ENCODE measurements at places on chromosomes 3 and 15.

GRCh38 chr3:194315088-194315964 is 35.8 kb downstream of the CPN2 start:
- peak; percentile 85 for DNase-seq

- no peak for DNase-seq
These were observed 23.0 kb downstream of the SLC12A8 start for GRCh38 chr3:125189378-125190165.

GRCh38 chr3:127673191-127674100 is 694 bp downstream of the ABTB1 start:
- DNase-seq: no peak

DNA sequence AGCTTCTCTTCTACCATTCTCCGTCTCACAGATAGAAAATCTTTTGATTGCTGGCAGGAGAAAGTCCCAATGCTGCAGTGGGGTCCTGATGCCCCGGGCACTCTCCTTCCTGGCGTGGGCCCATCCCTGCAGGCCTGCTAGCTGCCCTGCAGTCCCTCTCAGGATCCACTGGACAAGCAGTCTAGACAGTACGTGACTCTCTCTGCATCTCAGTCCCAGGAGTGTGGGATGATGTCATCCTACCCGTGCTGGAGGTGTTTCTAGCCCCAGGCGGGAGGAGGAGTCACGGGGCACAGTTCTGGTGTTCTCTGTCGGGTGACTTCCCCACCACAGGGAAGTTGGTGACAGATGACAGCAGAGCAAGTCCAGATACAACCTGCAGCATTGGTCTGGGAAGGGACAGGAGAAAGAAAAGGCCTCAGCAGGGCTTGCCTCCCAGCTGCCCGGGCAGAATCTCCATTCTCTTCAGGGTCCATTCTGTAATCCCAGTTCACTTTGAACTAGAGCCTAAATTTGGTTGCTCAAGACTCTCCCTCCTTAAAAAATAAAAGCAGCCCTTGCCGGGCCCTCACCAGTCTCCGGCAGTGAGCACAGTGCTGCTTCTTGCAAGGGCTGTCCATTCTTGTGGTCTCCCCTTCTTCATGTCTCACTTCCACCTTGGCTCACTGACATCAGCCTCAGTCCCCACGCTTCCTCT is 30.6 kb downstream of the SLC28A1 start:
- peak; percentile 46 for DNase-seq

- no peak for DNase-seq
These were observed 319.4 kb upstream of the POU1F1 start for GRCh38 chr3:87595798-87596197.

DNA sequence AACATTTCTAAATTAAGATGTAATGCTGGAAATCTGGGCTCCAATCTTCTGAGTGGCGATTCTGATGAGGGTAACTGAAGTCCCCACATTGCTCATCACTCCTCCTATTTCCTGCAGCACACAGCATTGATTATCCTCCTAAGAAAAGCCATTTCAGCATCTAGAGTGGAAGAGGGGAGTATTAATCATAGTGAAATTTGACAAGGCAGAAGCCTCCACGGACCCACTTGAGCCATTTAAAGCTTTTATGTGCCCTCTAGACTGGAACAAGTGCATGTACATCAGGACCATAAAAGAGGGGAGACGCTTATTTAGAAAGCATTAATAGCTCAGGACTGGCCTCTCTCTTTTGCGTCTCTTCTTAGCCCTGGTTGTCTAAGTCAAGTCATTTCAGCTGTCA is 25.8 kb downstream of the AQP9 start:
- DNase-seq: no peak

- no peak for DNase-seq
These were observed 58.3 kb downstream of the EPHA3 start for GRCh38 chr3:89165636-89166263.

GRCh38 chr3:124292329-124292728 is 300.4 kb upstream of the ROPN1 start:
- DNase-seq: no peak

DNA sequence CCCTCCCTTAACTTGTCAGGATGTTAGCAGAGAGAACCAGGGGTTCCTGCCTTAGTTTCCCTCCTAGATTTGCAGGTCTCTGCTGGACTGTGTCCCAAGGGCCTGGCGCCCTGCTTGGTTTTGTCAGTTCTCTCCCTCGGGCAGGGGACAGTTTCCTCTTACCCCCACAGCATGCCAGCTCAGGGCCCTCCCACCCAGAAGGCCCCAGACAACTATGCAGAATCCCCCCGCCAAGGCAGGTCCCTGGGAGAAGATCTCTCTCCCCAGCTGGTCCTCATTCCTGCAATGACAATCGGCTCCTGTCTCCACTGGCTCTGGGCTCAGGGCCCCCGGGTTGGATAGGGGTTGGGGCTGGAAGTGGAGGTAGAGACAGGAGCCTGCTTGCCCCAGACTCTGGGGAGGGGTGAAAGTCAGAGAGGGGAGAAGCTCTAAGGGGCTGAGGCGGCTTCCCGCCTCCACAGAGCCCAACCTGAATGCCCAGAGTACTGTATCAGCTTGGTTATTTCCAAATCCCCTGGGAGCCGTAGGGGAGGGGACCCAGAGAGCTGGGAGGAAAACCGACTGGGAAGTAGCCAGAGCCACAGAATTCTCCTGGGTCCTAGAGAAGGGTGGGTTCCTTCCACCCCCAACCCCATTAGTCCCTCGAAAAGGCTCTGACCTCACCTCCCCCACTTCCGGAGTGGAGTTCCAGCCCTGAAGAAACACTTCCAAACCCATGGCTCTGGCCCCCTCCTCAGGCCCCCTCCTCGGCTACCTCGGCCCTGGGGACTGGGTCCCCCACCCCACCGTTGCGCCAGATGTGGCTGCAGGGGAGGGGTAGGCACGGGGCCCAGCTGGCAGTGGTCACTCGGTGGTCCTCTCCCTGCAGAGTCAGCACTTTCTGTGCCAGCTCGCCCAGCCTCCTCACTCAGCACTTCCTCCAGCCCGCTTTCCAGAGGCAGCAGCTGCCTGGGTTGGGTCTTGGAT is 3.8 kb upstream of the LOXL1 start:
- no peak for DNase-seq

GRCh38 chr15:74109713-74110112 is 20.7 kb upstream of the ISLR2 start:
- no peak for DNase-seq

DNA sequence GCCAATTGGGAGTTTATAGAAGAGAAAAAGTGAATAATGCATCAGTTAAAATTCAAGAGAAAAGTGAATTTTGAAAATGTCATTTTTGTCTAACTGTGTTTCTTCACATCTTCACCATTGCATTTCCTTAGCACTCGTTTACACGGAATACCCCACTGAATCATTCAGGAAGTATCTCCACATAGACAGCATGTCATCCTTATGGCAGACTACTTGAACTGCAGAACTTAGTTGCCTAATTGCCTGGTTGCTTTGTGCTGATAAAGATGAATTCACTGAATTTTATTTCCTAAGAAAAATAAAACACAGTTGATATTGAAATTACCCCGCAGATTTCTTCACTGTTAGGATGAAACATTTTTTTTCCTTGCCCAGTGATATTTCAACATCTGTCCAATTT is 627.1 kb downstream of the ROBO1 start:
- DNase-seq: no peak

DNA sequence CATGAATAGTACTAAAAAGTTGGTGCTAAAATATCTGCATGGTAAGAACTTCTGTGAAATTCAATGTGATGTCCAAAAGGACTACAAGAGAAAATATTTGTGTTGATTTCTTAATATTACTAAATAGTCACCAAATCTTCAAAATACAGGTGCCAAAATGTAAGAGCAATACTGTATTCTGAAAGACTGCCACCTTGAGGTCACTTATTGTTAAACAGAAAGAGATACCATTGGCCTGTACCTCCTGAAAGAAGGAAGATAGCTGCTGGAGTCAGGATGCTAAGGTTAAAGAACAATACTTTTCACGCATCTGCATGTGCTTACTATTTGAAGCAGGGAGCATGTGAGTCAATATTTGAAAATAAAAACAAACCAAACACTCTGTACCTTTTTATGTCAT is 72.0 kb upstream of the LSAMP start:
- no peak for DNase-seq

DNA sequence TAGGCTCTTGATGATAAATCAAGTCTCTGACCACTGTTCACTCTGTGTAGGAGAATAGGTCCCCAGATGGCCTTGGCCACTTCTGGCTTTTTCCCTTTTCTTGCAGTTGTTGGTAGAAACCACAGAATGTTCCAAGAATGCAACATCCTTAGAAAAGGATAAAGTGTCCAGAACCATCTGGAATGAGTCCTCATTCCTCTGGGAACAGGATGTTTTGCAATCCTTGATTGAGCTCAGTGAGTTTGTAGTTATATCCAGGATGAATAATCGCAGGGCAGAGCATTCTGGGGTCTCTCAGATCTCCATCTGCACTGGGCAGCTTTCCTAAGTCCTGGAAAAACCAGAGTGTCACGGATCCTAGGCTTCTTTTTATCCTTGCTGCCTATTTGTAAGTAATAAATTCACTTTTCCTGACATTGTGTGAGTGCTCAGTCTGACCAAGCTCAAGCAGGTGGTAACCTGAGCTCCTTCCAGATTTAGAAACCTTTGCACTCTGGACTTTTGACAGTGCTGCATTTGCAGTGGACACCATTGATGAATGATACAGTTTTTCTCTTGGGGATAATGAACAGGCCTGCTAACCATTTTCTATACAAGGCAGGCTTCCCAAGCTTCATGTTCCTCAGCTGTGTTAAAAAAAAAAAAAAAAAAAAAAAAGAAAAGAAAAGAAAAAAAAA is 1028.6 kb downstream of the OTOL1 start:
- no peak for DNase-seq

- DNase-seq: no peak
These were observed 457.9 kb upstream of the ALCAM start for GRCh38 chr3:104908761-104909160.

- DNase-seq: no peak
These were observed 166.9 kb downstream of the TNIK start for GRCh38 chr3:171293142-171293782.

GRCh38 chr3:69921651-69922050 is 77.9 kb upstream of the SAMMSON start:
- no peak for DNase-seq

DNA sequence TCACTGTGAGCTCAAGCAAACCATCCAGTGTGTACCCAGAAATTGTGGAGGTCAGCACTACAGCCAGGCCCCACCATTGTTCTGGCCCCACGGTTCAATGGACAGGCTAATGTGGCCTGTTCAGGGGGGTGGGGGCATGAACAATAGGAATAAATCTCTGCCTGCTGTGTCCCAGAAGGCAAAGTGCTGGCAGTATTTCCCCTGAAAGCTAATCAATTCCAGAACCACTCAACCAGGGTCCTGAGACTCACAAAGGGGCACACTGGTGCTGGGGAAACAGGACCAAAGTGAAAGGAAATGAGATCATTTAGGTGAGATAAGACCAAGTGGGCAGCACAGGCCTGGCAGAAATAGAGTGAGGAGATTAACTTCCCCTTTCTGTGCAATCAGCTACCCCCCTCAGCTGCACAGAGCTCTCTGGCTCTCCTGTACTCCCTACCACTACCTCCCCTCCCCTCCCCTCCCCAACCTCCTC is 11.5 kb downstream of the CRYGS start:
- DNase-seq: no peak

GRCh38 chr3:113094337-113095221 is 103.8 kb downstream of the GTPBP8 start:
- DNase-seq: no peak

GRCh38 chr15:70045045-70045444 is 52.7 kb downstream of the TLE3 start:
- no peak for DNase-seq

DNA sequence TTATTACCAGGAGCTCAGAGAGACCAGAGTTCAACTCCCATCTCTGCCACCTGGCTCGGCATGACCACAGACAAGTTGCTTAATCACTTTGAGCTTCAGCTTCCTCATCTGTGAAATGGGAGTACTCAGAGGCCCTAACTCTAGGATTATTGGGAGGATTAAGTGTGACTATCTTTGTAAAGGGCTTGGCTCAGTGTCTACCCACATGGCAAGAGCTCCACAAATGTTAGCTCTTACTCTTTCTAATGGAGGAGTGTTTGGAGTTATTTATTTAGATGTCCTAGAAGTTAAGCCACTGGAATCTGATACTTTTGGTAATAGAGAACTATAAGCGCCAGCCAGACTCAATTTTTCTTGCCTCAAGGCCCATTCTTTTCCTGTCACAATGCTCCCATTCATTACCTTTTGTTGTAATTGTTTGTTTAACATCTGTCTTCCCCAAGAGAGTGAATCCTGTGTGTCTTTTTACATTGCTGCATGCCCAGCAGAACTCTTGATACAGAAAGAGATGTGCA is 12.3 kb upstream of the LMCD1 start:
- DNase-seq: no peak

DNA sequence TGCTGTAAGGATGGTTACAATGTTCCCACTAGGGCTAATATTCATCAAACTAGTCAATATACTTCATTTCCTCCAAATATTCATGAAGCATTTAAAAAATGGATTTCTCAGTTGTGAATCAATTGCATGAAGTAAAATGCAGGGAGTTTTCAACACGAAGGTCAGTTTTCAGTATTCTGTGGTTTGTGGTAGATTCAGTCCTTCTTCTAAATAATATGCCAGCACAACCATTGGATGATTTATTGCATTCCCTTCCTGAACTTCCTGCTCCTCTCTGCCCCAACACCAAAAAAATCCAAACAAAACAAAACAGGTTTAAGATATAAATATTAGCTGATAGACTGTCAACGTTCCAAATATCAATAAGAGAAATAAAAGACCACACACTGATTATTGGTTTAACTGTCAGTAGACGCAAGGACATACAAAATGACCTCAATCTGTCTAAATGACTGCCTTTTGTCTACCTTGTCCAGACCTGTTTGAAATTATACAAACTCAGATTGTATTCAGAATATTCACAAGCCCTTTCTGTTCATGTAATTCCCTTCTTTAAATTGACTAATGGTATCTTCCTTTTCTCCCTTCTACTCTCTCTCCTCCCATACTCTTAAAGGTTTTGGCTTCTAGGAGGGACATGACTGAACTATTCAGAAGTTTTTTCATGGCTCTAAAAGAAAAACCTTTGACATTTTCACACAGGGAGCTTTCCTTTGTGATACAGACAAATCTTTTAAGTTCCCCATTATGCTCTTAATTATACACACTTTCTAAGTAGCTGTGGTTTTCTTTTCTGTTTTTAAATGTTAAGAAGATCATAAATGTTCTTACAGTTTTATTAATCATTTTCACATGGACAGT is 92.6 kb upstream of the STT3B start:
- DNase-seq: no peak
